ENCODE measurements at places on chromosomes 1 and 21. TPM values are rescaled to one million over a fixed set of nuclear protein-coding genes. Genes with fewer than 3 reads are reported as not detected.

The OR2L2 gene
- not detected for total RNA-seq

The CCDC30 gene
- total RNA-seq = 1.5 TPM

The OR10K1 gene
- not detected for total RNA-seq

The FCGR1A gene
- 1.1 TPM for total RNA-seq

The ACOT11 gene
- 43.3 TPM for total RNA-seq

DNA sequence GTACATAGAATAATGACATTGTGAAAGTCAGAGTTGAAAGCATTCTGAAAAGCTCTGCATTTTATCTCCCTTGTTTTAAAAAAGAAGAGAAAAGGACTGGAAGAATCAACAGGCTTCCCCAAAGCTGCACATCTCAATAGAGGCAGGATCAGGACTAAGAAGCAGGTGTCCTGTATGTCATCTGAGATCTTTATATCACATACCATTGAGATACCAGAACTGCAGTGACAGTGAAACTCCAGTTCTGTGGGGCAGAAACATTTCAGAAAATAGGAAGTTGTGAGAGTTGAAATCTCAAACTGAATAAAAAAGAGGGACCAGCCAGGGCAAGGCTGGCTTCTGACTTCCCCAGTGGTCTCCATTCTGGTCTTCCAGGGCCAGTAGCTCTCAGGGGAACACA is 33.0 kb upstream of the SH2D1B start:
- no peak overlapping the region for H3K27ac ChIP-seq
- H3K4me1 ChIP-seq = no peaks in the 10 kb centered on the region
- no peak for DNase-seq
- no peak overlapping the region for H3K4me3 ChIP-seq
- H3K27me3 ChIP-seq = no peaks in the 10 kb centered on the region

- H3K36me3 ChIP-seq = no peaks in the 10 kb centered on the region
- H3K27ac ChIP-seq = no peak overlapping the region
- DNase-seq = peak; percentile 40
- no peak overlapping the region for H3K4me3 ChIP-seq
- H3K27me3 ChIP-seq = peaks cover 6% of the 10 kb centered on the region
These were observed 4.3 kb upstream of the MFAP2 start for GRCh38 chr1:16984717-16985116.

GRCh38 chr1:231064418-231064817 is 24.4 kb upstream of the FAM89A start:
- no peak for DNase-seq
- H3K4me3 ChIP-seq = no peak overlapping the region
- H3K4me1 ChIP-seq = no peaks in the 10 kb centered on the region
- H3K27ac ChIP-seq = no peak overlapping the region
- H3K36me3 ChIP-seq = no peaks in the 10 kb centered on the region
